ENCODE measurements at places on chromosomes 5 and 9. TPM values are rescaled to one million over a fixed set of nuclear protein-coding genes. Genes with fewer than 3 reads are reported as not detected.

- no peak for DNase-seq
These were observed 127.3 kb downstream of the SPATA31D1 start for GRCh38 chr9:82115900-82116299.

- DNase-seq, result no peak
These were observed 3.3 kb downstream of the MEF2C start for GRCh38 chr5:88879724-88880123.

Gene SPATA31D4
- total RNA-seq, result not detected

DNA sequence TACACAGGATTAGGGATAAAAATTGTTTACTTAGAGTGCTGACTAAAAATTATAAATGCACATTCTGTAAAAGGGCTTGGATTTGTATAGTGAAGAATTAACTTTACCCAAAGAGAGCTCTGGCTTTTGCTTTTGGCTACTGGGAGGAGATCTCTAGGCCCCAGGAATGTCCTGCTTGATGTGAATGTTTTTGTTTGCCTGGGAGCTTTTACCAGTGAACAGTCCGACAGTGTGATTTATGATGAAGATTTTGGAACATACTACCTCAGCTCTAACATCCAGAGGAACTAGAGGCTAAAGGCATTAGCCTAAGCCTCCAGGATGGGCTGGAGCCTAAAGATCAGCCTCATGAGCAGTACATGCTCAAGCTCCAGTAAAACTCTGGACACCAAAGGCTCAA is 103.7 kb upstream of the RFX3 start:
- DNase-seq, result no peak
